Urinary bladder (tissue), 4 donors: ENCODE measurements at places on chromosomes 1 and 21. TPM values are rescaled to one million over a fixed set of nuclear protein-coding genes. Genes with fewer than 3 reads are reported as not detected.
A peak's percentile ranks its signal among the peaks of the same experiment; 100 is the strongest.

DNA sequence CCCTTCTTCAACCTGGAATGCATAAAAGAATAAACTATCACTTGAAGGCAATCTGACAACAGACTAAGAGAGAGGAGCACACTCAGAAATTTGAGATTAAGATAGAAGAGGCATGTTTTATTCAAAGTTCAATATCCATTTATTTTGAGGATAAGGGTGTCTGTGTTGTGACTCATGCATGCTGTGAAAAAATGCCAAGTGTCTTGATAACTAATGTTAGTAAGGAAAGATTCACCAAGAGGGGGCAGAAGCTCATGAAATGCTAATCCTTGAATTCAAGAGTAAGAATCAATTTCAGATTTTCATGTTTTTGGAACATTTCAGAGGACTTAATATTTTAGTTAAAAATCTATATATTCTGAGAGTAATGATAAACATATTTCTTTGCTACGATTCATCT, 94.0 kb downstream of the IFI44 start:
- no peak for DNase-seq

- no peak for DNase-seq
Observed at GRCh38 chr21:38494251-38494642, 4.0 kb downstream of the ERG start.

Gene CDCP2
- total RNA-seq: not detected

Gene HSPA6
- total RNA-seq: 1.2 TPM

Gene CFAP45
- total RNA-seq: 0.48 TPM

Gene BATF3
- total RNA-seq: 2.3 TPM

DNA sequence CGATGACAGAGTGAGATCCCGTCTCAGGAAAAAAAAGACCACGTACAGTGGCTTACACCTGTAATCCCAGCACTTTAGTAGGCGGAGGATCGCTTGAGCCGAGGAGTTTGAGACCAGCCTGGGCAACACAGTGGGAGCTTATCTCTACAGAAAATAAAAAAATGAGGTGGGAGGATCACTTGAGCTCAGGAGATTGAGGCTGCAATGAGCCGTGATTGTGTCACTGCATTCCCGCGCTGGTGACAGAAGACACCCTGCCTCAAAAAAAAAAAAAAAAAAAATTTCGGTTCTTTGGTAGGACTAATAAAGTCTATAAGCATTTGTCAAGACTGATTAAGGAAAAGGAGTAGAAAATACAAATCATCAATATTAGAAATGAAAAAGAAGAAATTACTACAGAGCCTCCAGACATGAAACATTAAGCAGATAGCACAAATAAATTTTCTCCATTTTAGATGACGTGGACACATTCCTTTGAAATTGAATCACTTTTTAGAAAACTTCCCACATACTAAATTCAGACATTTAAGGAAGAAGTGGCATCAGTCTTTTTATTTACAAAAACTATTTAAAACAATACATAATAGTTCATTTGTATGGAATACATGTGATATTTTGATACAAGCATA, 30.4 kb downstream of the MORC3 start:
- no peak for DNase-seq

- peak; percentile 52 for DNase-seq
Observed at GRCh38 chr1:95953015-95953414, 719.0 kb downstream of the RWDD3 start.

GRCh38 chr1:171852272-171852671, 11.0 kb downstream of the DNM3 start:
- DNase-seq: no peak

GRCh38 chr1:55257958-55258357, 42.8 kb upstream of the USP24 start:
- no peak for DNase-seq

- DNase-seq: no peak
Observed at GRCh38 chr21:34199121-34199910, 125.9 kb downstream of the MRPS6 start.
